Stomach (tissue), 19 donors: ENCODE measurements at places on chromosomes 6 and 20. TPM values are rescaled to one million over a fixed set of nuclear protein-coding genes. Genes with fewer than 3 reads are reported as not detected.
A peak's percentile ranks its signal among the peaks of the same experiment; 100 is the strongest.

DNA sequence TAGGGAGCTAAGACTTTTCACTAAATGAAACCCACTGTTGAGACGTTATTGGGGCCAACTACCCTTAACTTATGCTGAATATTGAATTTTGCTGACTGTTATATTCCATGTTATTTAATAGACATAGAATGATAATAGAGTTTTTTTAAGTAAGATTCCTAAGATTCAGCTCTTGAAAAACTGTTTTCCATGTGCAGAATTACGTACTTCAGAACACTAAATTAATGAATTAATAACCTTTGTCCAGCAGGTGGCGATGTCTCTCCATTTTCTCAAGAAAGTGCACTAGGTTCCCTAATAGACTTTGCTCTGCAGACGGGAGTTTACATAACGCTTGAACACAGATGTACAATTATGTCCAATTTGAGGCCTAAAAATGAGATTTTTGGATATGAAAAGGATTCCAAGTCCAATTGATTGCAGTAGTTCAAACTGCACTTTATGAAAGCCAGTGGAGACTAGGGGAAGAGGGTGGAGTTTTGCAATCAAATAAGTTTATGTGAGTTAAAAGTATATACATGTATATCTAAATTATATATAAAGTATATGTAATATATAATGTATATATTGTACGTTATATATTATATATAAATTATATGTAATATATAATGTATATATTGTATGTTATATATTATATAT, 282.1 kb downstream of the UST start:
- DNase-seq: peak; percentile 95

- no peak for DNase-seq
Measured at GRCh38 chr6:46989398-46989797, 52.7 kb downstream of the ADGRF1 start.

DNA sequence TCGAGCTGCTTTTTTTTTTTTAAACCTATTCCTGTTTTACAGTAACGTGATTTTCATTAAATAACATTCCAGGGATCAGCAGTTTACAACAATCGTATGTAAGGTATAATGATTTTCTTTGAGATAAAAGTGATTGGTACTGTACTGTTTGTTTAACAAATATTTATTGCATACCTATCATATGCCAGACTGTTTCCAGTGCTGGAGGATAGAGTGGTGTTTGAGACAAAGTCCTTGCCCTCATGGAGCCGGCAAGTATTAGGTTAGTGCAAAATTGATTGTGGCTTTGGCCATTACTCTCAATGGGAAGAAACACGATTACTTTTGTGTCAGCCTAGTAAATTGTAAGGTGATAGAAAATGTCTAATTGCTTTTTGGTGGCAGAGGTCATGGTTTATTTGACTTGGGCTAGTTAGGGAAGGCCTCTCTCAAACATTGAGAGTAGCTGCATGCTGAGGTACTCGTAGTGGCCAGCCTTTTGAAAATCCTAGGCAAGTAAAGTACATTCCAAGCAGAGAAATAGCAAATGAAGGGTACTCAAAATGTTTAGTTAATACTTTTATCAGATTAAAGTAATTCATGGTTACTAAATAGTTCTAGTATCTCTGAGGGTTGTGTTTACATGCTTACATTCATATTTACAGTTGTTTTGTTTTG, 35.6 kb downstream of the PHF3 start:
- DNase-seq: no peak

DNA sequence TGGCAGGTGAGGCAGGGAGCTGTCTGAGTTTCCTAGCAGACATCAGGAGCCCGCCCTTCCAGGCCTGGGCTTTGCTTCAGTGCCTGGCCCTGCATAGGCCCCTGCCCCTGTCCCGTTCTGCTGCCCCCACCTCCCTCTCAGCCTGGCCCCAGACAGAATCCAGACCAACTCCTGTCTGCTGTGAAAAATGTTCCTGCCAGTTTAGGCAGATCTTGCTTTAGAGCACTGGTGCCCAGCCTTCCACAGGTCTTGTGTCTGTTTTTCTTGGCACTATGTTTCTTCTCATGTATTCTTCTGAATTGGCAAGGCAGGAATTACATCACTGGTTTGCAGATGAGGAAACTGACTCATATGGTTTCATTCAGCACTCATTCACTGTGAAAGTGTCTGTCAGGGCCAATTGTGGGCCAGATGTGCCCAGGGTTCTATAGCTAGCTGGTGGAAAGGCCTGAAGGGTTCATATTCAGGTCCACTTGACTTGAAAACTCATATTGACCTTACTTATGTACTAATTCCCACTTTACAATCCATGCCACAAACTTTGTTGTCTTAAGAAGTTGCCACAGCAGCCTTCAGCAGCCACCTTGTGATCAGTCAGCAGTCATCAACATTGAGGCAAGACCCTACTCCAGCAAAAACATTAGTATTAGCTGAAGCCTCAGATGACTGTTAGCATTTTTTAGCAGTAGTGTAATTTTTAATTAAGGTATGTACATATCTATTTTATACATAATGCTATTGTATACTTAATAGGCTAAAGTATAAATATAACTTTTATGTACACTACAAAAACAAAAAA, 40.5 kb downstream of the HLA-F start:
- DNase-seq: no peak

The TOMM6 gene
- total RNA-seq: 53.8 TPM

The HLA-DQA1 gene
- not detected for total RNA-seq
